ENCODE measurements at places on chromosomes 2 and 18. TPM values are rescaled to one million over a fixed set of nuclear protein-coding genes. Genes with fewer than 3 reads are reported as not detected.

The DAW1 gene
- total RNA-seq = 1.2 TPM

GRCh38 chr18:77130229-77131099 lies 2.1 kb downstream of the MBP start:
- no peak for DNase-seq

DNA sequence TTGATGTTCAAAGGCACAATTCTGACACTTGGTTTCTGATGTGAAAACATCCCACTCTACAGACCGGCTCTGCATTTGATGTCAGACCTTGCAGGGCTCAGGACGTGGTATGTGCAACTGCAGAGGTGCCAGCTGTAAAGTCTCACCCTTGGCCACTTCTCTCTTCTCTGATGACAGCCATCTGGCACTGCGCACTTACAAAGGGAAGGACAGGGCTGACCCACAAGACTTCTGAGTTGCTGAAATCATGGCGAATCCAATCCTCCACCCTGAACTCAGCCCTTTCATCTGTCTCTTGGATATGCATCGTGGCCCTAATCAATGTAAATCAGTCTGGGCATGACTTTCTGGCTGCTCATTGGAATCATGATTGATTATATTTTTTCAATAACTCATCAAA lies 82.5 kb downstream of the SEPTIN10 start:
- no peak for DNase-seq

DNA sequence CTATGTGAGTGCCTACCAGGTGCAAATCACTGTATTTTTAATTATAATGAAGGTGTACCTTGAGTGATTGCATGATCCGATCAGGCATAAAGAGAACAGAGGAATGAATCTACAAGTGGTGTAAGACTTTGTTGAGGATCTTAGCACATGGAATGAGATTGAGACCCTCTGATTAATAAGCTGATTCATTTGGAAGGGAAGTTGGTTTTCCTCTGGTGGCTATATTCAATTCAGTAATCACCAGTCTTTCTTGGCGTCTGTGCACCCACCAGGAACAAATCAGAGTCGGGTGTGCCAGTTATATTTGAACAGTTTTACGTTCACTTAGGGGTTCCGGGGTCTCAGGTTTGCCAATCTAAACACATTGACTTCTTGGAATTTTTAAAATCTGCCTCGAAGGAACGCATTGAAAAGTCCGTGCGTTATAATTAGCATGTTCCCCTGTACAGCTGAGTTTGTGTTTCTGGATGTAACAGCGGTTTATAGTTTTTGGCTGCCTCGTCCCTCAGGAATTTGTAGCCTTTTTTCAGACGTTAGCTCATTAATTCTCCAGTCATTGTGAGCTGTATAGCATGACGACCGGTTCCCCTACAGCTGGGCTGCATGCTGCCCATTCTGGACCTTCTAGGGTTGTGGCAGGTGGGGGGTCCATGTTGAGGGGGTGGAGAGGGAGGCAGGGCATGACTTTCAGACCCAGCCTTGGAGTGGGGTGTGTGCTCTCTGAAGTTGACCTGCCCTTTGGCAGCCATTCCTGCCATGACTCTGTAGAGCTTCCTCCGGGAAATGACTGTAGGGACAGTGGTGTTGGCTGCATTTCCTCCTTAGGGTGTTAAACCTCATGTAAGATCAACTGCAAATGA lies 20.3 kb downstream of the MYO1B start:
- DNase-seq = no peak

DNA sequence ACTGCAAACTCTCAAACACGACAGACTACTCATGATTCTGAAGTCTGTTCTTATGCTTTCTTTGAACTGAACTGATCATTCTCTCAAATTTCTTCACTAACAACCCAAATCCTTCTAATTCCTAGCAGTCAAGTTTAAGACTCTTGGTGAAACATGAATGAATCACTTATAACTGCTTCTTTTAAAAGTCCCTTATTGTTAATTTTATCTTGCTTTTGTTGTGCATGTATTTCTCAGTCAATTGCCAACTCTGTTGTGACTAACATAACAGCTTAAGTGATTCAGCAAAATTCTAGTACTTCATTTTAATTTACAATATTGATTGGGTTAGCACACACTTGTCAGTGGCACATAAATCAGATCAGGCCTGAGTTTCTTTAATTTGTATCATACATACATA lies 357.0 kb upstream of the FSIP2 start:
- no peak for DNase-seq

GRCh38 chr2:128444121-128444771 lies 125.6 kb upstream of the HS6ST1 start:
- no peak for DNase-seq

- no peak for DNase-seq
These were observed 135.5 kb upstream of the MYT1L start for GRCh38 chr2:2466534-2466933.

GRCh38 chr2:65722028-65722778 lies 289.8 kb upstream of the SPRED2 start:
- DNase-seq = peak; percentile 13
